ENCODE measurements at places on chromosomes 2 and 18.

DNA sequence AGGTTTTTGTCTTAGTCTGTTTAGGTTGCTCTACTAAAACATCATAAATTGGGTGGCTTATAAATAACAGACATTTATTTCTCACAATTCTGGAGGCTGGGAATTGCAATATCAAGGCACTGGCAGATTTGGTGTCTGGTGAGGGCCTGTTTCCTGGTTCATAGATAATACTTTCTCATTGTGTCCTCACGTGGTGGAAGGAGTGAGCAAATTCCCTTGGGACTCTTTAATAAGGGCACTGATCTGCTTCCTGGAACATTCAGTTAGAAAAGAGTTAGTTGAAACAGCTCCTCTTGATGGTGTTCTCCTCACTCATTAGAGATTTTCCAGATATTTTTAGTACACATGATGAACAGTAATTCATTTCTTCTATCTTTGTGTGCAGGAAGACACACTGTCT, 22.3 kb downstream of the COL4A3 start:
- no peak for DNase-seq

DNA sequence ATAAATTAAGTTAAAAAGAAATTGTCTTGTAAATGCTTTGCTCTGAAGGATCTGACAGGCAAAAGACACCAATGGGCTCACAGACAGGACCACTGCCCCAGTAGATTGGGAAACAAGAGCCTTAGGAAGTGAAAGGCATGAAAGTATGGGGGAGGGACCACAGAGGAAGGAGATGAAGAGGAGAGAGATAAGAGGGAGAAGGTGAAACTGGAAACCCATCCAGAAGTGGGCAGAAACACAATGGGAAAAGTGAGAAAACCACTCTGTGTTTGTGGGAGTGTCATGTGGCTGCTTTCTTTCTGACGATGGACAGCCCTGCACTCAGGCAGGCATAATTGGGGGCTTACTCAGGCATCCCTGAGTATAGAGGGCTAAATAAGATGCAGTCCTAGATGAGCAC, 101.5 kb upstream of the STON1 start:
- DNase-seq: no peak

- DNase-seq: no peak
These were observed 60.8 kb downstream of the PHLPP1 start for GRCh38 chr18:62776024-62776570.

DNA sequence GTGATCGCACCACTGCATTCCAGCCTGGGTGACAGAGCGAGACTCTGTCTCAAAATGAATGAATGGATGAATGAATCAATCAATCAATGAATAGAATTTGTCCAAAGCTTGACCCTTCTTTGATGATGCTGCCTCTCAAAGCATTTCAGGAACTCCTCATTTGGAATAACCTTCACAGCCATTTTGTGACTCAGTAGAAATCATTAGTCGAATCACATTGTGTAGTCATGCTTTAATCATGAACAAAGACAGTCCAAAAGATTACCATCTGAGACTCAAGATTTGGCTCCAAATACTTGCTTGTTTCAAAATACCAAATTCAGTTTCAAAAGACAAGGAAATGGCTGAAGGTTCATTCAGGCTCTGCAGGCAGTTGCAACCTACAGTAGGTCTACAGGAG, 83.1 kb downstream of the VWA3B start:
- no peak for DNase-seq

DNA sequence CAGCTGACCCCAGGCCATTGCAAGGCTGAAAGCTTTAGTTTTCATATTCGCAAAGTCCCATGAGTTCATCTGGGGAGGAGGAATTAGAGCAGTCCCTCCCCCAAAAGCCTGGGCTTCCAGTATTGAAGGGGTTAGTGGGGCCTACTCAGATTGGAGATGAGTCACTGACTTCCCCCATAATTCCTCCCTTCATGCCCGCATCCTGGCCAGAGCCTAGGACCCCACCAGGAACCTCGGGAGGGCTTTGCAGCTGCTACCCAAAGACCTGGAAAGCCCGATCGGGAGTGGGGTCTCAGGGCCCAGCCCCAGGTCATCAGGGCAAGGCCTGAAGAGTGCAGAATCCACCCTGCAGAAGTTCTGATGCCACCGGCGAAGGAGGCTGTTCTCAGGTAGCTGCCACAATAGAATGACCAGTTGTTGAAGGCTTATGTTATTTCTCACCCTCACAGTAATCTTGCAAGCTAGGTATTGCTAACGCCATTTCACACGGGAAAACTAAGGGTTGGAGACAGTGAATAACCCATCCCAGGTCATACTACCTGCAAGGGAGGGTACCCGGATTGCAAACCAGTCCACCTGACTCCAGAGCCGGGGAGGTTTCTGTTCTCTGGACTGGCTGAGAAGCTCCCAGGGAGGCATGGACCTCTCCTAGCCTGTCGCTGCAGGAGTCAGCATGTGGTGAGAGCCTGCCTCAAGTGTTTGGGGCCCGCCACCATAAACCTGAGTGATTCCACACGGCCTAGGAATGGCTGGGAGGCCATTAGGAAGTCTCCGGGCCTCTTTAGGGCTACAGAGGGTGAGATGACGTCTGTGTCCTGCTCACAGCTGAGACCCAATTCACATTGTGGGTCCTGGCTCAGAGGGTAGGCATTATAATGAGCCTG, 5.8 kb upstream of the ARID5A start:
- DNase-seq: no peak

- no peak for DNase-seq
These were observed 48.1 kb upstream of the RPL31 start for GRCh38 chr2:100954044-100954420.

GRCh38 chr2:104840156-104840555, 13.8 kb upstream of the POU3F3 start:
- no peak for DNase-seq

- no peak for DNase-seq
These were observed 352.6 kb upstream of the VRK2 start for GRCh38 chr2:57693965-57694364.

- no peak for DNase-seq
These were observed 140.8 kb upstream of the SETBP1 start for GRCh38 chr18:44539926-44540325.

DNA sequence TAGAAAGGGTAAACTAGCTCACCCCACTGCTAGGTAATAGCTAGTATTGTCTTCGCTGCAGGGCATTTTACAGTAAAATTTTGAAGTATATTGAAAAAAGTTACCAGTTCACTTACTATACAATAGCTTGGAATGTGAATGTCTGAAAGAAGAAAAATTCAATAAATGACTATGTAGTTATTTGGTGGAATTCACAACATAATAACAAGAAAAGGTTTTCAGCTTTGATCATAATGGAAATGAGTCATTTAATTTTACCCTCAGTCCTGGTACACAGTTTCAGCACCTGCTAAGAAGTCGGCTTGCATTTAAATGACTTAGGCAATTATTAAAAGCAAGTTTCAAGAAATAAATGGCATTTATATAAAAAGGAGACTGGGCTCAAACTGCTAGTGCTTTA, 90.4 kb downstream of the NUP35 start:
- DNase-seq: no peak

- DNase-seq: no peak
These were observed 21.2 kb upstream of the DARS1 start for GRCh38 chr2:136006658-136007057.

DNA sequence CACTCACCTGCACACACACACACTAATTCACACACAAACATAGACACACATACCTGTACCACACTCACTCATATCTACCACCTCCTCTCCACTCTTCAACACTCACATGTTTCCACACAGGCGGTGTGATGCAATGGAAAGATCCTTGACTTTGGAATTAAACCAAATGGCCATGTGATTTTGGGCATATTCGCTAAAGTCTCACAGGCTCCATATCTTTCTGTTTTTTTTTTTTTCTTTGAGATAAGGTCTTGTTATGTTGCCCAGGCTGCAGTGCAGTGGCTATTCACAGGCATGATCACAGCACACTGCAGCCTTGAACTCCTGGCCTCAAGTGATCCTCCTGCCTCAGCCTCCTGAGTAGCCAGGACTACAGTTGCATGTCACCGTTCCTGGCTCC, 91.1 kb upstream of the MEX3C start:
- DNase-seq: no peak

DNA sequence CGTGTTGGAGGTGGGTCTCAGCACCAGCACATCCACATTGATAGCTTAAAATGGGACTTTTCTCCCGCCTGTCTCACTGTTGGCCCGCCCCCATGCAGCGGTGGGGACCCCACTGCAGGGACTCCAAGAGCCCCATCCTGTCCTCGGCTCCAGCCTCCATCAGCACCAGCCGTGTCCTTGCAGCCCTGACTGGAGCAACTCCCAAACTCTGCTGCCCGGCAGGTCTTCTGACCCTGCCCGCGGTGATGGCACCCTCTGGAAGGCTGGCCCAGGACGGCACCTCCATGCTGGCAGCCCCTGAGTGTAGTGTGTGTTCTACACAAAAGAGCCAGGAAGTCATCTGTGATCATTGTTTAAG, 41.6 kb upstream of the KCNG2 start:
- DNase-seq: no peak

DNA sequence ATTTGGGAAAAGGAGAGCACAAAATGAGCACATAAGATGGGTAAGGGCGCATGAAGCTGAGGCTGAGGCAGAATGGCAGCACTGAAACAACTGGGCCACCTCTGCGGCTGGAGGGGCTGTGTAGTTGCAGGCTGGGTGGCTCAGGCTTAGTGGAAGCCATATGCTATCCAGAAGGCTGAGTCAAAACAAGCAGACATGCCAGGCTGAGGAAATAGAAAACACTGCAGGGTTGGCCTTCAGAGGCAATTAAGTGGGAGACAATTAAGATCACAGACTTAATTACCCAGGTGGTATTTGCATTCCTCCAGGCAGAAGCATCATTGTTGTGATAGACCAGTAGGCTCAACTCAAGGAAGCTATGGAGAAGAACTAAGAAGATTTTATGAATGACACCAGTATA, 11.4 kb upstream of the XPO1 start:
- DNase-seq: no peak

DNA sequence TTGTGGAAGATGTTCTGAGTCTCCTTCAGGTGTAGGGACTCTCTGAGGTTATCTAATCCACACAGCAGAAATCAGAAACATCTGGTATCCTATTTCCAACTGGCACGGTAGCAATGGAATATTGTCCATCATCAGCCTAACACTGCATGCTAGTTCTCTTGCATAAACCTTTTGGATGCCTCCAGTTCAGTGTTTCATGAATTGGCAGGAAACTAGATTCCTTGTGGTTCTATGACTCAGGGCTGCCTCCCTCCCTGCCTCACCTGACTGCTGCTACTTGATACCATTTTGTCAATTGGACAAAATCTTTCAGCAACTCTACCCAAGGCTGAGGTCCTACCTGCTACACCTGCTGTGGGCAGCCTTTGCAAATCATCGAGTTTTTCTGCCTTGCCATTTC, 130.9 kb downstream of the TPGS2 start:
- no peak for DNase-seq

DNA sequence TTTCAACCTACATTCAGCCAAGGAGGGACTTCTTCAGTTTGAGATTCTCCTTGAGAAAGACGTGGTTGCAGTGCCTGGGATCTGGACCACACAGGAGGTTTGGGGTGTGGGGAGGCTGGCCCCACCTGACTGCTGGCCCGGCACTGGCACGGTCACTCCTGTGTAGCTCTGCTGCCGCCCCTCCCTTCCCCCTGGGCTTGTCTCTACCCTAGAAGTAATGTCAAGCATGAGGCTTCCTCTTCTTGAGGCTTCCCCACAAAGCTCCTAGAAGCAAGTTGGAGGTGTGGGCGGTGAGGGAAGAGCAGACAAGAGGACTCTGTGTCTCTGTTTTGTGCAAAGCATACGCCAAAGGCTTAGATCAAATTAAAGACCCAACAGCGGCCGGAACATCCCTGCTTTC, 8.7 kb downstream of the KLHL29 start:
- DNase-seq: peak; percentile 49

DNA sequence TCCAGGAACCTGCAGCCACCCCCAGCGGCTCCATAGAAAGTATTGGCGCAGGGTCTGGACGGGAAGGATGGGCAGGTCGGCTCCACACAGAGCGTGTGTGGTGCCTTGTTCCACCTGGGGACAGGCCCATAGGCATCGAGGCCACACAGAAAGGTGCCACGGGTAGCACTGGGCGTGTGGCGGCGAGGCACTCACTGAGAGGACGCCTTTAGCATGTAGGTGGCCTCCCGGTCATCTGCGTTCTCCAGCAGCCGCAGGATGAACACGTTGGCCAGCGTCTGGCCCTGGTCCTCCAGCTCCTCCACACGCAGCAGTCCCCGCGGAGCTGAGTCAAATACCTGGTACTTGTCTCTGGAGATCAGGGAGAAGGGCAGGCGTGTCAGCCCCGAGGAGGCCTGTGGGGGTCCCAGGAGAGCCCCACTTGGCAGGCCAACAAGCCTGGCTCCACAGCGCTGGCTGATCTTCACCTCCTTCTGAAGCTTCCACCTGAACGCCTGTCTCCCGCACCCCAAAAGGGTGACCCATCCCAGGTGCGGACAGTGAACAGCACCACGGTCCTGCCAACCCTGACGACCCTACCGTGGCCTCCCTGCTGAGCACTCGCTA, 13.2 kb downstream of the SNORC start:
- no peak for DNase-seq

GRCh38 chr2:128408349-128409305, 90.0 kb upstream of the HS6ST1 start:
- no peak for DNase-seq

- DNase-seq: no peak
These were observed 47.2 kb downstream of the SMAD4 start for GRCh38 chr18:51077217-51077616.

DNA sequence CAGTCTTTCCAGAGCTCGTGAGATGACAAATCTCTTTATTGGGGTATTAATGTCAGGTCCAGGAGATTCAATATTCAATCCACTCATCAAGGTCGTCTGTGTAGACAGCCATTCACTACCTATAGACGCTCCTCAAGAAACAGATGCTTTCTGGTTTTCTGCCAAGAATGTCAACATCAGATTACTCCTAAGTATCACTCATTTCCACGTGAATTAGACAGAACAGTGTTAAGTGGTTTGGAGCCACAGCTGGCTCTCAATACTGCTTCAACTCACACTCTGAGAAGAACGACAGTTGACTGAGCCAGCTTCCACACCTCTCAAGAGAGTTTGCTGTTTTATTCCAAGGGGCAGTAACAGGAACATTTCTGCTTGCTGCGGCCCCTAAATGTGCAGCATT, 113.5 kb upstream of the NEDD4L start:
- DNase-seq: no peak

DNA sequence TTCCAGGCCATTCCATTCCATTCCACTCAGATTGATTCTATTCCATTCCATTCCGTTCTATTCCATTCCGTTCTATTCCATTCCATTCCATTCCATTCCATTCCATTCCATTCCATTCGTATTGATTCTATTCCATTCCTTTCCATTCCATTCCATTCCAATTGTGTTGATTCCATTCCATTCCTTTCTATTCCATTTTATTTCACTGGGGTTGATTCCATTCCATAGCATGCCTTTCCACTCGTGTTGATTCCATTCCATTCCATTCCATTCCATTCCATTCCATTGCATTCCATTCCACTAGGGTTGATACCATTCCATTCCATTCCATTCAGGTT, 1142.3 kb downstream of the RPIA start:
- no peak for DNase-seq

Data from inflammatory macrophage treated with lipopolysaccharide for 1 hour (primary cell).